ENCODE measurements at places on chromosomes 6 and 20.

DNA sequence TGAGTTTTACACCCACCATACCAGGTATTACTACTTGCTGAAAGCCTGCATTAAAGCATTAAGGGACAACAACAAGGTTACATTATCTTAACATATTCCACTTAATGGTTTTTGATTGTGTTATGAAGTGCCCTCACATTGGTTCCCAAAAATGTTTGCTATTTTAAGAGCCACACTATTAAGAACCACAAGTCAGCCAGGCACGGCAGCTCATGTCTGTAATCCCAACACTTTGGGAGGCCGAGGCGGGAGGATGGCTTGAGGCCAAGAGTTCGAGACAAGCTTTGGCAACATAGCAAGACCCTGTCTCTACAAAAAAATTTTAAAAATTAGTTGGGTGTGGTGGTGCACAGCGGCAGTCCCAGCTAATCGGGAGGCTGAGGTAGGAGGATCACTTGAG, 28.2 kb downstream of the ATXN1 start:
- no peak for DNase-seq

DNA sequence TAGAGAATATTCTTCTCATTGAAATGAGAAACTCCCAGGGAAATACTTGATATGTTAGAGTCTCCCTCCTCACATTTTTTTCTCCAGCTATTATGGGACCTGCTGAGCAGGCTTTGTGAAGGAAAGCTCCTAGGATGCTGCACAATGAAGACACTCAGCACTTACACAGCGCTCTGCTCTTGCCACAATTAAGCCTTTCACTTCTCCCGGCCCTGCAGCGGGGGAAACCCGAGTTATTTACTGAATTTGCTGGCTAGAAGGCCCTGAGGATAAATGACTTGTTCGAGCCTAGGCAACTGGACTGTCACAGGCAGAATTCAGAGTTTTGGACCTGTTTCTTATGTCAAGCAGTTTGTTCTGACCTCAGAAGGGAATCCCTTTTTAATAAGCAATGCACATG, 102.0 kb downstream of the MAP3K7 start:
- no peak for DNase-seq

GRCh38 chr20:43563429-43563828, 4.6 kb downstream of the SGK2 start:
- no peak for DNase-seq

DNA sequence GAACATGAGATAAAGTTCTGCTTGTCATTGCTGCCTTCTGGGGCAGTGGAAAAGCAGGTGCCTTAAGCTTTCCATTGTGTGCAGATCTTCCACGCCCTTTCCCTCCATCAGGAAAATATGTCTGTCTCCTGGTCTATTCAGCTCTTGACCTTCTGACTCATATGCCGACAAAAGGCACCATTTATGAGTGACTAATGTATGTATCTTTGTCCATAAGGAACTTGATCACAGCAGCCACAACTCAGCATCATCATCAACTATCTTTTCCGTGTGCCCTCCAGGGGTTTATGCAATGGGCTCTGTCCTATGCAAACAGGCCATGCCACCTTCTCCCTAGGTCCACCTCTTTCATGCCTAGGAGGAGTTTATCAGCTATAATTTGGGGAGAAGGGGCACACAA, 102.7 kb upstream of the QKI start:
- DNase-seq = no peak

GRCh38 chr6:124792386-124792785, 169.9 kb upstream of the RNF217 start:
- no peak for DNase-seq

DNA sequence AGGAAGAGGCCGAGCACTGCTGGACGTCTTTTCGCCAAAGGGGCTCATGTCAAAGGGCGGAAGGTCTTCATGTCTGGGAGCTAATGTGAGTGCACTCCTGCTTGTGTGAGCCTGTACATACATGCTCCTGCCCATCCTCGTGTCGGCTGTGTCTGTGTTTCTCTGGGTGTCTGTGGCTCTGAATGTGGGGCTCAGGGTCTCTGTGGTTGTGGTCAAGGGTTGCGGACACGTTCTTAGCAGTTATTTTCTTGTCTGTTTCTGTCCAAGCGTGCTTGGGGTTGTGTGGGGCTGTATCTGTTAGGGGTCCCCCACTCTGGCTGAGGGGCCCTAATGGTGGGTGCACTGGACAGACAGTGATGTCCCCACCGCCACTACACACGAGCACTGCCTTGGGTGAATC, 2.9 kb downstream of the AVP start:
- no peak for DNase-seq

- DNase-seq = no peak
These were observed 3.4 kb downstream of the BNIP5 start for GRCh38 chr6:36333171-36333895.

DNA sequence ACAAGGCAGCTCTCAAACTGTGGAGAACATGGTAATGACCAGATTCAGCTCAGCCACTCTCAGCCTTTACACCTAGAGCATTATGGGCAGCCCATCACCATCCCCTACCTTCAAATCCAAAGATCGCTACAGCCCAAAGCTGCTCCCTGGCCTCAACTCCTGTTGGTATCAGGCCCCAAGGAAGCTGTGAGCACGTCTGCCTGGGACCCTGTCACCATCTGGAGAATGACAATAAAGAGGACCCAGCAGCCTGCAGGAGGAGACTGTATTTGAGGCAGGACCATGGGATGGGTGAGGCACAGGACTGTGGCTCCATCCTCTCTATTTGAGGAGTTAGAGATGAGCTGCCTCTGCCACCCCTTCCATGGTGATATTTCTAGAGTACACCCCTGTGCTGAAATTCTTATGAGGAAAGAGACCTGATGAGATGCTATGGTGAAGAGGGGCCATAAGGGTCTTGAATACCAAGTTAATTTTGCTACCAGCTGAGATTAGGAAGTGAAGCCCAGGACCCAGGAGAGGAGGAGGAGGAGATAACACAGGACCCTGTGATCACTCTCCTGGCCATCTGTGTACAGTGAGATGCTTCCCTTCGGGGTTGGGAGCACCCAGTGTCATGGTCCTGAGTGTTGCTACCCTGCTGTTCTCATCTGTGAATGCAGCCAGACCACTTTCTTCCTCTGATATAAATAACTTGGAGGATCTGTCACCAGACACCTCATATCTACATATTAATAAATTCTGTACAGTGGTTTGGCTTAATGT, 19.6 kb upstream of the MICB start:
- DNase-seq = no peak

- no peak for DNase-seq
These were observed 164.5 kb downstream of the GRM4 start for GRCh38 chr6:33981421-33981820.

- no peak for DNase-seq
These were observed 57.8 kb downstream of the PDSS2 start for GRCh38 chr6:107401573-107401972.

DNA sequence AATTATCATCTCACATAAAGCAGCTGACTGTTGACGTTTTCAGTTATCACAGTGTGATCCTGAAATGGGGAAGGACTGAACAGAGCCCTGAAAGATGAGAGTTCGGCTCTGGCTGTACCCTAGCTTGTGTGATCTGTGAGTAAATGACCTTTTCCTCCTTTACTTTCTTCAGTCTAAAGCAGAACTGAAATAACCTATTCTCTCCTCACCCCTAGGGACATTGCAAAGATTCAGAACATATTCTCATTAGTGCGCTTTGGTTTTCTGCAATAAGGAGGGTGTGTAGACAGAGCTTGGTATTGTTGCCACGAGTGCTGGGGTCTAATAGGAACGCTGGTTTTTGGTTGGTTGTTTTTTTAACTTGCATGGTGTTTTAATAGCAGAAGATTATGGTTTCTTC, 16.7 kb downstream of the FARS2 start:
- DNase-seq = no peak

- no peak for DNase-seq
These were observed 131.8 kb upstream of the BEND3 start for GRCh38 chr6:107246972-107247615.

- no peak for DNase-seq
These were observed 1.5 kb downstream of the MAP7 start for GRCh38 chr6:136548582-136549299.

DNA sequence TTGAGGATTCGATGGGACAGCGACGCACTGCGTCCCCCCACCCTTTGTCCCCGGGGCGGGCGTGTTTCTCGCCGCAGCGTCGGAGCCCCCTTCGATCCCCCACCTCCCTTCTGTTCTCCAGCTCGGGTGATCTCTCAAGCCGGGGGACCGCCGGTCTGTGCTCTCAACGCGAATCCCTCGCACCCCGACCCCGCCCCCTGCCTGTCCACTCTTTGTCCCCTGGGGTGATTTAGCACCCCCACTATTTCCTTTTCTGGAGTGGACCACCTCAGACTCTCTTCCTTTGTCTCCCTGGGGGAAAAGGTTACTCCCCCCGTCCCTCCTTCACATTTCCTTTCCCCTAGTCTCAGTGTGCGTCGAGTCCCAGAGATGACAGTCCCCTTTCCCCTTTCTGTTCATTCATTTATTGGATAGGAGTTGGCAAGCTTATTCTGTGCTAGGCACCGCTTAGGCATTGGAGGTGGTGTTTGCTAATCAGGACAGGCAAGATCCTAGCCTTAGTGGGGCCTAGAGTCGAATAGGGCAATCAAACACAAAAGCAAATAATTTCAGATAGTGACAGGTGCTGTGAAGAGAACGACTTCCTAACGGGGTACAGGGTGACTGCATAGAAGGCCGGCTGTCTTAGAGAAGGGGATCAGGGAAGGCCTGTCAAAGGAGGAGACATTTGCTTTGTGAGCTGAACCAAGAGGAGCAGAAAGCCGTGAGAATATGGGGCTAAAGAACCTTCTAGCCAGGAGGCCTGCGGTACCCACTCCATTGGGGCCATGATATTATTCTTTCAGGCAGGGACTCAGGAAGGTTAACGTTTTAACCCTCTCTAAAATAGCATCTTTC, 741 bp downstream of the PTPN1 start:
- no peak for DNase-seq

GRCh38 chr6:100212131-100212530, 218.1 kb upstream of the MCHR2 start:
- no peak for DNase-seq

- no peak for DNase-seq
These were observed 29.0 kb downstream of the PTPRA start for GRCh38 chr20:2902291-2902690.

DNA sequence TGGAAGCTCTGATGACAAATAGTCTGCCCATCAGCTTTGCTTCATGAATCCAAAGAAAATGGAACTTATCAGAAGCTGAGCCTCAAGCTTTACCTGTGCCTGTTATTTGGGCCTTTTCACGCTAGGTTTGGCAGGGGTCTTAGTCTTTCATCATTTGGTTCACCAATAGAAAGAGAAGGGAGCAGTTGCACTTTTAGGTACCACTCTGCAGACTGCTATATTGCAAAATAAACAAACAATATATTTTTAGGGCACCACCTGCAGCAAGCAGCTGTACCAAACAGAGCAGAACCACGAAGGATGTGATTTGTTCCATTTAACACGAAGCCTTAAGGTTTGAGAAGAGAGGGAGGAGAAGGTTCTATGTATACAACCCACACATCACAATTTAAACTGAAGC, 291.4 kb upstream of the RNF217 start:
- DNase-seq = no peak

DNA sequence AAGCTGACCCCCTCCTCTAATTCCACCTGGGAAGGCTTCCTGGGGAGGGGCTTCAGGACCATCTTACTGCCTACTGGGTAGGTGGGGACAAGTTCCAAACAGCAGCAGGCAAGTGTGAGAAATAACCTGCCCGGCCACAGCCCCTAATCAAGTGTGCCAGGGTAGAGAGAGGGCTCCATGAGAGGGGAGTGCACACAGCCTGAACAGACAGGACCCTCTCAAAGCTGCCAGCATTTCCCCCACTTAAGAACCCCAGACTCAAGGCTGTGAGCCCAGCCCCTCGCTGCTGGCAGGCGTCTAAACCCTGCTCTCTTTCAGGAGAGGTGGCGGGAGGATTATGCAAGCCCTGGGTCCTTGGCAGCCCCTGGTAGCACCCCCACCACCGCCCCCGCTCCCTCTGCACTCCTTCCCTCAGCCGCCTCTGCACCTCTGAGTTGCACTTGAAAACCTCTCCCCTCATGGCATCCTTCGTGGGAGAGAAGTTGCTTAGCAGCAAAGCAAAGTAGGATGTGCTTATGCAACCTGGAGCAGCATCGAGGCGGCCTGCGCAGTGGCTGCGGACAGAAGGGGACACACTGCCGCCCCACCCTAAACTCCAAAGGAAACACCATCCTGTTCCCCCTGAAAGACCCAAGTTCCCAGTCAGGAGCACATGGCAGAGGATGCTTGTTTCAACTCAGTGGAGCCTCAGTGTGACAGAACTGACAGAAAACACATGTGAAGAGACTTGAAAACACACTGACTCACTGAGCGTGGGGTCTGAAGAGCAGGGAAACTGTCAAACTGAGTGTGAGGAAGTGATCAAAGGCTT, 10.5 kb downstream of the DDRGK1 start:
- no peak for DNase-seq

DNA sequence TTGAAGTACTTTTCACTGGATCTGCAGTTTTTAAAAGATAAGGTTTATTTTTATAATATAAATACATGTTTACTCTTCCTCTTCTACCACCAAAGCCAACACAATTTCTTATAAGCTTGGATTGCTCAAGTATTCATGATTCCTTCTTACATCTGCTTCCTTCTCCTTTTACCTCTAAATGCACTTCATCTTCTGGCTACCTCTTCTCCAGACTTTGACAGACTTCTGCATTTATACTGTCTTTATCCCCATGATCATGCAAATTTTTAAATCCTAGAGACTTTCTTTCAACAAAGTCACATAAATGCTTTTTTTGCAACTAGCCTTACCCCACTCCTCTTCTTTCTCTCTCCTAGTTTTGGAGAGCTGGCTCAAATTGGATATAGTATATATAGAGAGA, 142.9 kb downstream of the TFAP2B start:
- no peak for DNase-seq

GRCh38 chr6:6717953-6718352, 129.4 kb downstream of the LY86 start:
- no peak for DNase-seq

- DNase-seq = no peak
These were observed 251.7 kb downstream of the PHACTR1 start for GRCh38 chr6:12968290-12968689.

DNA sequence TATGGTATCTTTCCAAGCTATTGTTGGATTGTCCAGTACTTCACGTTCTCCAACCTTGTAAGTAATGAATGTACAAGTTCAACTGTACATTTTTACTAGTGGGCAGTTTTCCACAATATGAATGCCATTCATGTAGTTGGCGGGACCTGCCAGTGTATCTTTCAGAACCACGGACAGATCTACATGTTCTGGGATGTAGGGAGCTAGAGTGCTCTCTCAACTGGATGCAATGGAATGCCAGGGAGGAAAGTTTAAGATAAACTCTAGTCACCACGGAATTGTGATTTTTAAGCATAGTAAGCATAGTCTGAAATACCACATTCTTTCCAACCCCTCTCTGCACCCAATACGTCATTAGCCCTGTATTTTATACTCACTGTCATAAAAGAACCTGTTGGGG, 21.5 kb upstream of the HLA-C start:
- DNase-seq = no peak

DNA sequence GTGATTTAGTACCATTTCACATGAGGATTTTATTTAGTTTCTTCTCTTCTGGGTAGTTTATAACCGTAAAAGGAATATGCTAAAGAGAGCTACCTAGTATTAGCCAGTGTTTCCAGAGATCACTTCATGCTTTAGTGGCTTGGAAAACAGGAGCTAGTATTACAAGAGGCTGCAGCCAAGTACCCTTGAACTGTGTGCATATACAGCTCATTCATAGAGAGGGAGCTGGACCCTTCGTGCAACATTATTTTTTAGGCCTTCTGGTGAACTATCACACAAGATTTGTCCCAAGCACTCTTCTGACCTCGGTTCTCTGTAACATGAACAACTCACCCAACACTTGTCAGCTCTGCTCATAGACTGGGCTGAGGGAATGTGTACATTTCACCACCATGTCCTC, 74.9 kb upstream of the RIN2 start:
- no peak for DNase-seq

GRCh38 chr20:3749087-3749688, 16.7 kb downstream of the HSPA12B start:
- DNase-seq = no peak

Measured in GM18507 (cell line).